Activated CD8-positive, alpha-beta memory T cell treated with anti-CD3 and anti-CD28 coated beads for 1 hour (primary cell): ENCODE measurements at places on chromosomes 7 and 10.

GRCh38 chr10:24531439-24531838, 192.2 kb downstream of the ARHGAP21 start:
- no peak for DNase-seq

- no peak for DNase-seq
Measured at GRCh38 chr10:60490013-60490412, 100.3 kb upstream of the ANK3 start.

GRCh38 chr10:69866246-69866687, 64.6 kb downstream of the COL13A1 start:
- DNase-seq: no peak

GRCh38 chr10:4242561-4243035, 457.6 kb upstream of the KLF6 start:
- DNase-seq: no peak

DNA sequence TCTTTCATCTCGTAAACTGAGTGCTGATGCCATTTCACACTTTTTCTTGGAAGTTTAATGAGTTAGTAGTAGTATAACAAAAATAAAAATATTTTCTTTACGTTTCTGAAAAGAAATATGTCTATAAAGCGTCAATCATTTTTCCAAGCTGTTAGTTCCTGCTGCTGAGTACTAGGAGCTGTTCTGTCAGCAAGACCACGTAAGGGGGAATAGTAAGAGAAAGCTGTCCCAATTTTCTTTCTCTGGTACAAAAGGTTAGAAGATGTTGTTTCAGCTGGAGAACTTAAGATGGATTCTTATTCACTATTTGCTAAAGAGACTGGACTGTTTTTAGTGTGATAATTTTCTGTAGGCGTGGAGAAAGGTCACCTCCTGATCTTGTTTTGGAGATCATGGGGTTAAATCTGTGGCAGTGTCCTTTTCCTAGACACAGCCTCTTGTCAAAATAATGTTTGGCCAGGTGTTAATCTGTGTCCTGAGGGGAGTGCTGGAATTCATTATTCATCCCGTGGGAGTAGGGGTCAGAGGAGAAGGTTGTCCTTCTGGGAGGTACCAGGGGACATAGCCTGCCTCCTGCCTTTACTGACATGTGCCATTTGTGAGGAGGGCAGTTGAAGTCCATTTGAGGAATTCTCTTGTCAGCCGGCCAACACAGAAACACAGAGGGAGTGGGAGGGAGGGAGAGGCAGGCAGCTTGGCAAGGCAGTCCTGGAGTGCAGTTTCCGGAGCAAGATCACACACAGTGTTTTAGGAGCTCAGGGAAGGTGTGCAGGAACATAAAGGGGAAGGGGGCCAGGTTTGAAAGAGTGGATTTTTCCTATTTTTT, 368.7 kb downstream of the AUTS2 start:
- no peak for DNase-seq

- DNase-seq: no peak
Measured at GRCh38 chr7:153432063-153432462, 620.1 kb upstream of the DPP6 start.

DNA sequence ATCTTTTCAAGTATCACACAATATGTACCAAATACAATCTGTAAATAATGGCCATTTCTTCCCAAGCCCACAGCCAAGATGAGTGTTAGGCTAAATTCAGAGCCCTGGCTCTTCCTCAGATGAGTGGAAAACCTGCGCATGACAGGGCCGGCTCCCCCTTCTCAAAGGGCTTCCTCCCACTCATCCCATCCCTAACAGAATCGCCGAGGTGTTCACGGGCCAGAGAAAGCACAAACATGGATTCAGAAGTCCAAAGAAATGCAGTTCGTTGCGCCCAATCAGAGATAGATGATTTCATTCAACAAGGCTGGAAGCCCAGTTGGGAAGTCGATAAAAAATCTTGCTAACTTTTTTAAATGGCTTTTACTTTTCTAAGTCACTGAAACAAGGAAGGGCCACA, 121.8 kb downstream of the UBE2H start:
- no peak for DNase-seq

GRCh38 chr7:92934096-92934495, 97.7 kb upstream of the CDK6 start:
- DNase-seq: no peak

DNA sequence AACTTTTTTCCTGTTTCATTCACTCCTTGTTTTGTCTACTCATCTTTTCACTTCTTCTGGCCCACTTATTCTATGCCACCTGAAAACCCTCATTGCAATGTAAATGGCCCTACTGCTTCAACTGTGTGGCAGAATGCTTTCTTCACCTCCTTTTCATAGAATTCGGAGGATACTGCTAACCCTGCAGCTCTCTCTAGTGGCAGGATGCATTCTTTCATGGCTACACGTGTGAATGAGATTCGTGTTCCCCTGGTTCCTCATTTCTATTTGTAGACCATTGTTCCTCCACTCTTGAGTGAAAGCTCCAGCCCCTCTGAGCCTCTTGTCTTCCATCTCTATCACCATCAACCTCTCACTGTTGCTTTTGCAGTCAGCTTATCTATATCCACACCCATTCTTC, 20.9 kb upstream of the CYP26C1 start:
- DNase-seq: no peak

DNA sequence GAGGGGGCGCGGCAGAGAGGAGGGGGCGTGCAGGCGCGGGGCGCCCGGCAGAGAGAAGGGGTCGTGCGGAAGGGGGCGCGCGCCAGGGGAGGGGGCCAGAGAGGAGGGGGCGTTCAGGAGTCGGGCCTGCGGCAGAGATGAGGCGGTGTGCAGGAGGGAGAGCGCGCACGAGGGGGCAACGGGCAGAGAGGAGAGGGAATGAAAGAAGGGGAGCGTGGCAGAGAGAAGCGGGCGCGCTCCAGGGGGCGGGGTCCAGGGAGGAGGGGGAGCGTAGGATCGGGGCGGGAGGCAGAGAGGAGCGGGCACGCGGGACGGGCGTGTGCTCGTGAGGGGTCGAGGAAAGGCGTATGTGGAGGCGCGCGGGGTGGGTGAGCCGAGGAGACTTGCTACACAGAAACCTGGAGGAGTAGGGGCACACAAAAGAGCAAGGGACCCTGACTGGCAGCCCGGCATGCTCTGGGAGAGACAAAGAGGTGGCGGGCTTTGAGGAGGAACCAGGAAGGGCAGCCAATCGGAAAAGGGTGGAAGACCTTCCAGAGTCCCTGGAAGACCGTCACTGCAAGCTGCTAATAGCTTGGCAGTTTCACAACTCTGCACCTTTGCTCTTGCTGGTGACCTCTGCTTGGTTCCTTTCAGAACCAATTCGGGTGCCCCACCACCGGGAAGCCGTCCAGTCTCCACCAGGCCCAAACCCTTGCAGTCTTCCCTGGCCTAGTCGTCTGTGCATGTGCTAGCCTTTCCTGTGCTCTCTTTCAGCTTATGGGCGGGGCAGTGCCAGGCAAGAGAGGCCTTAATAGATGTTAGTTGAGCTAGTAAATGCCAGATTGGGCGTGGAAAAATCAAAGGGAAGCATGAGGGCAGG, 639 bp downstream of the DYDC2 start:
- DNase-seq: no peak

GRCh38 chr10:121426307-121426706, 171.9 kb downstream of the FGFR2 start:
- DNase-seq: no peak

DNA sequence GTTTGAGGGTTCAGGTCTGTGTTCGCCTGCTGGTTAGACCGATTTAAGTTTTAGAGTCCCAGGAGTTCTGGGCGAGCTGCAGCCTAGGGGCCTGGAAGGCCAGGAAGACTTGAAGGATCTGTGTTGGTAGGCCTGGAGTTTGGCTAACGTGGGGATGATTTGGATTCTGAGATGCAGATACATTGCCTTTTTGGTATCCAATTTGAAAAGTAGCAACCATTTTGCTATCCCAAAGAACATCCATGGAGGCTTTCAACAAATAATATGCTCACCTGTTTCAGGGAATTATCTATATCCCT, 433 bp upstream of the TRIM4 start:
- no peak for DNase-seq

DNA sequence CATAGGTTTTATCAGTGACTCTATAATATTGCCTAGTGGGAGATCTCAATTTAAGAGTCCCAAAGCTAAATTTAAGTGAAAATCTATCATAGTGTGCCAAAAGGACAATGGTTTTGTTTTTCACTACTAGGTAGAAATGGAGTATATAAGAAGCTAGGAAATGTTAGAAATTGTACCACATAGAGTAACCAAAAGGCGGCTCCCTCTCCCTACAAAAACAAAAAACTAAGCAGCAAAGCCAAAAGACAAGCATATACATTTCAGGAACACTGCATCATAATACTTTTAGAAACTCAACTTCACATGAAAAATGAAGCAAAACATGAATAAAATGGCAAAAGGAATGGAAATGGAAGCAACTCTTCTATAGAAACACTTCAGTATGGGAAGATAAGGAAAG, 271.6 kb downstream of the CACNA2D1 start:
- DNase-seq: no peak

GRCh38 chr10:7412237-7412927, 1.5 kb upstream of the SFMBT2 start:
- DNase-seq: no peak

DNA sequence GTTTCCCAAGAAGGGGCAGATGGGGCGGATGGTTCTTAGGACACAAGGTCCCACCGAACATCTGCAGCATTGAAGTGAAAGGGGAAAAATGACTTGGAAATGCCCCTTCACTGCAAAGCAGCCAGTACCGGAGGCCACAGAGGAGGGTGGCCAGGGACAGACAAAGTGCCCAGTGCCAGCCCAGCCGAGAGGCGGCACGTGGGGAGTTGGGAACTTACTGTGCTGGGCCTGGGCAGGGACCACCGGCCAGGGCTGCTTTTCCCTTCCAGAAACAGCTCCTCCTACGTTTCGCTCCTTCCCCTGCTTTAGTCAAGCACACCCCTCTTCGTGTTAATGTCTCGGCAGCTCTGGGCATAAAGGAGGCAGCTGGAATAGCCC, 129.2 kb downstream of the TNS3 start:
- no peak for DNase-seq

GRCh38 chr10:126422567-126422966, 34.3 kb upstream of the ADAM12 start:
- DNase-seq: no peak

DNA sequence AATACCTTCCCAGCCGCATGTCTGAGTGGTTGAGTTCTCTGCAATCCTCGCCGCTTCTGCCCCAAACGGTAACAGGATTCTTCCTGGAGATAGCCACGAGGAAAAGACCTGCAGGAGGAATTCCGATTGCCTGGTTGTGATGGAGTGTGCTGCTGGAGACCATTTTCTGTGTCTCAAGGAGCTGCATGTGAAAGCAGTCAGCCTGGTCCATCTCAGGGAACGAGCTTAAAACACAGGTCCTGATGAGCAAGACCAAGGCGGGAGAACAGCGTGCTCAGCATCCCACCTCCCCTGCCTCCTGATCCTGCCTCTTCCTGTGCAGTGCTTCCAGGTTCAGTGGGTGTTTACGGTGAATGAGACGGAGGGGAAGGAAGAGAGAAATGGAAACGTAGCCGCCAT, 26.5 kb downstream of the VIPR2 start:
- DNase-seq: no peak
